ENCODE measurements at places on chromosomes 11 and 22. TPM values are rescaled to one million over a fixed set of nuclear protein-coding genes. Genes with fewer than 3 reads are reported as not detected.
A peak's percentile ranks its signal among the peaks of the same experiment; 100 is the strongest.

GRCh38 chr11:69087133-69087524, 38.4 kb downstream of the TPCN2 start:
- H3K27ac ChIP-seq, result no peak overlapping the region
- H3K4me3 ChIP-seq, result no peak overlapping the region
- no peaks in the 10 kb centered on the region for H3K27me3 ChIP-seq
- DNase-seq, result no peak
- H3K4me1 ChIP-seq, result no peaks in the 10 kb centered on the region

DNA sequence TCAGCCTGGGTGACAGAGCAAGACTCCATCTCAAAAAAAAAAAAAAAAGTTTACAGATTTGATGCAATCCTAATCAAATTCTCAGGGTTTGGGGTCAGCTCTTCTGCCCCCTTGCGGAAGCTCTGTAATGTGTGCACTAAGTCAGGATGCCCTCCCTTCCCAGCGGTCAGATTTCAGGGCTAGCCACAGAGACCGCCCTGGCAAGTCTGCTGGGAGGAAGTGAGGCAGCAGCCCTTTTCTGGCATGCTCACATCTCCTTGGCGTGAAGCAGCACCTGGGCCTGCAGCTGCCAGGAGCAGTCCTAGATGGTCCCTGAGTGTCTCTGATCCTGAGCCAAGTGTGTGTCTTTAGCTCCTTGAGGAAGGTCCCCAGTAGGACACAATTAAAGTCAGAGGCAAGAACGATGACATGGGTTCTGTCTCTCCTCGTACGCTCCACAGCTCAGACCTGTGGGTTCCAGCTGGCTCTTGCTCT, 10.9 kb upstream of the APOBEC3C start:
- no peaks in the 10 kb centered on the region for H3K36me3 ChIP-seq
- no peaks in the 10 kb centered on the region for H3K4me1 ChIP-seq
- peak; percentile 77 for DNase-seq
- H3K27me3 ChIP-seq, result no peaks in the 10 kb centered on the region
- H3K27ac ChIP-seq, result no peak overlapping the region

- H3K4me1 ChIP-seq, result no peaks in the 10 kb centered on the region
- H3K27ac ChIP-seq, result no peak overlapping the region
- H3K27me3 ChIP-seq, result no peaks in the 10 kb centered on the region
- DNase-seq, result no peak
- no peak overlapping the region for H3K4me3 ChIP-seq
- no peaks in the 10 kb centered on the region for H3K36me3 ChIP-seq
Measured at GRCh38 chr22:48603621-48604320, 1223.9 kb downstream of the BRD1 start.

- H3K4me3 ChIP-seq, result no peak overlapping the region
- H3K27me3 ChIP-seq, result no peaks in the 10 kb centered on the region
- no peak overlapping the region for H3K27ac ChIP-seq
- H3K36me3 ChIP-seq, result no peaks in the 10 kb centered on the region
- DNase-seq, result no peak
Measured at GRCh38 chr11:83473743-83474142, 187.6 kb upstream of the CCDC90B start.

DNA sequence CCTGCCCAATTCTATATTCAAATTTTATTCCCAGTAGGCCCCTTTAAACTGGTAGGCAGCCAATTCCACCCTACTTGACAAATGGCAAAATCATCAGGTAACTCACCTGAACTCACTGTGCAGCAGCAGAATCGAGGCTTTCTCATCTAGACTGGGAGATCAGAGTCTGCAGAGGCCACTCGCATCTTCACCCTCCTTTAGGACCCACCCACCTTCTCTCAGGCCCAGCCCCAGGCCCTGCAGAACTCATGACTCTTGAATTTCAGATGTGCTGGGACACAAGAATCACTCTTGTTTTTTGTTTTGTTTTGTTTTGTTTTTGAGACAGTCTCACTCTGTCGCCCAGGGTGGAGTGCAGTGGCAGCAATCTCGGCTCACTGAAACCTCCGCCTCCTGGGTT, 38.8 kb downstream of the MICAL3 start:
- peaks cover 7% of the 10 kb centered on the region for H3K4me1 ChIP-seq
- H3K27ac ChIP-seq, result no peak overlapping the region
- no peak overlapping the region for H3K4me3 ChIP-seq
- DNase-seq, result no peak
- H3K36me3 ChIP-seq, result no peaks in the 10 kb centered on the region

GRCh38 chr22:21858025-21858764, 9.2 kb downstream of the MAPK1 start:
- H3K27ac ChIP-seq, result no peak overlapping the region
- no peak overlapping the region for H3K4me3 ChIP-seq
- no peaks in the 10 kb centered on the region for H3K36me3 ChIP-seq
- no peaks in the 10 kb centered on the region for H3K27me3 ChIP-seq
- no peaks in the 10 kb centered on the region for H3K4me1 ChIP-seq

DNA sequence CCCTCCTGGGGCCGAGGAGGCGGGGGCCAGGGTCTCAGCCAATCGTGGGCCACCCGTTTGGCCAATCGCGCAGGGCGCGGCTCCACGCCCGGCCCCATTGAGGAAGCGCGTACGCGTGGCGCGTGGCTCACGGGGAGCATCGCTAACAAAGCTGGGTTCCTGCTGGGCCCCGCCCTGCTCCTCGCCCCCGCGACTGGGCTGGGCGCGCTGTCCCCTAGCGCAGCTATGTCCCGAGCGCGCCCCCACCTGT, 614 bp upstream of the ASCL2 start:
- H3K36me3 ChIP-seq, result no peaks in the 10 kb centered on the region
- H3K27ac ChIP-seq, result no peak overlapping the region
- H3K4me3 ChIP-seq, result peak overlapping the region; percentile 64
- DNase-seq, result peak; percentile 47
- peaks cover 10% of the 10 kb centered on the region for H3K27me3 ChIP-seq

DNA sequence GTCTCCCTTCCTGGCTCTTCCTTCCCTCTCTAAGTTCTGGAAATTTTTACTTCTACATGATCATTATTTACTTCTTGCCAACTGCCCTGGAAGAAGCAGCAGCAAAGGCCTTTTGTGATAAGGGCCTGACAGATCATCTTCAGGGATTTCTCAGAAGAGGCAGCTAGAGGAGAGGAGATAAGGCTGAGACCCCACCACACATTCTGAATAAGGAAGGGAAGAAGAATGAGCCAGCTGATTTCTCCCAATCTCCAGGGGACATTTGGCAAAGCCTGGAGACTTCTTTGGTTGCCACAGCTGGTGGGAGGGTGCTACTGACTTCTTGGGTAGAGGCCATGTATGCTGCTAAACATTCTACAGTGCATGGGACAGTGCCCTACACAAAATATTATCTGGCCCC, 122.4 kb upstream of the OR9Q1 start:
- H3K27ac ChIP-seq, result no peak overlapping the region
- no peaks in the 10 kb centered on the region for H3K36me3 ChIP-seq
- H3K4me3 ChIP-seq, result no peak overlapping the region
- no peak for DNase-seq

- H3K4me3 ChIP-seq, result no peak overlapping the region
- H3K4me1 ChIP-seq, result no peaks in the 10 kb centered on the region
- DNase-seq, result no peak
- no peak overlapping the region for H3K27ac ChIP-seq
- H3K36me3 ChIP-seq, result no peaks in the 10 kb centered on the region
Measured at GRCh38 chr11:121067962-121068647, 32.9 kb upstream of the TECTA start.

DNA sequence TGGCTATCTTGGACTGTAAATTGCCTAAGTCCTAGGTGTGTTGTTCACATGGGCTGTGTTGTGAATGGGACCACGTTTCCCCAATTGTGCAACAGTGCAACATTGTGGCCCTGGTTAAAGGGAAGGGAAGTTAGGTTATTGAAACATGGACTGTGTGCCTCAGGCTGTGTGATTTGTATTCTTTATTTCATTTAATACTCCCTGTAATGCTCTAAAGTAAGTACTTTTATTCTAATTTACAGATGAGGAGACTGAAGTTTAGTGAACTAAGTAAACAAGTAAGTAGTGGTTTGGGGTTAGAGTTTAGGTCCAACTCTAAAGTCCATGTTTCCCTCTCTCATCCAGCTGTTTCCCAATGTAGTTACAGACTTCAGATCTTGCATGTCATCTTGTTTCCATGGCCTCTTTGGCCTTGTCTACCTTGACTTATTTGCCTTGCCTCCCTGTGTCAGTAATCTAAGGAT, 77.7 kb downstream of the STIM1 start:
- H3K4me3 ChIP-seq, result no peak overlapping the region
- no peak overlapping the region for H3K27ac ChIP-seq
- DNase-seq, result no peak
- H3K36me3 ChIP-seq, result no peaks in the 10 kb centered on the region
- H3K27me3 ChIP-seq, result no peaks in the 10 kb centered on the region

- no peaks in the 10 kb centered on the region for H3K27me3 ChIP-seq
- no peaks in the 10 kb centered on the region for H3K36me3 ChIP-seq
- peak overlapping the region; percentile 9 for H3K27ac ChIP-seq
- H3K4me3 ChIP-seq, result no peak overlapping the region
Measured at GRCh38 chr11:95599959-95600586, 189.5 kb downstream of the FAM76B start.

- H3K4me1 ChIP-seq, result no peaks in the 10 kb centered on the region
- H3K36me3 ChIP-seq, result no peaks in the 10 kb centered on the region
- H3K27ac ChIP-seq, result no peak overlapping the region
- H3K4me3 ChIP-seq, result no peak overlapping the region
- no peak for DNase-seq
Measured at GRCh38 chr11:17782603-17783337, 48.2 kb downstream of the KCNC1 start.

DNA sequence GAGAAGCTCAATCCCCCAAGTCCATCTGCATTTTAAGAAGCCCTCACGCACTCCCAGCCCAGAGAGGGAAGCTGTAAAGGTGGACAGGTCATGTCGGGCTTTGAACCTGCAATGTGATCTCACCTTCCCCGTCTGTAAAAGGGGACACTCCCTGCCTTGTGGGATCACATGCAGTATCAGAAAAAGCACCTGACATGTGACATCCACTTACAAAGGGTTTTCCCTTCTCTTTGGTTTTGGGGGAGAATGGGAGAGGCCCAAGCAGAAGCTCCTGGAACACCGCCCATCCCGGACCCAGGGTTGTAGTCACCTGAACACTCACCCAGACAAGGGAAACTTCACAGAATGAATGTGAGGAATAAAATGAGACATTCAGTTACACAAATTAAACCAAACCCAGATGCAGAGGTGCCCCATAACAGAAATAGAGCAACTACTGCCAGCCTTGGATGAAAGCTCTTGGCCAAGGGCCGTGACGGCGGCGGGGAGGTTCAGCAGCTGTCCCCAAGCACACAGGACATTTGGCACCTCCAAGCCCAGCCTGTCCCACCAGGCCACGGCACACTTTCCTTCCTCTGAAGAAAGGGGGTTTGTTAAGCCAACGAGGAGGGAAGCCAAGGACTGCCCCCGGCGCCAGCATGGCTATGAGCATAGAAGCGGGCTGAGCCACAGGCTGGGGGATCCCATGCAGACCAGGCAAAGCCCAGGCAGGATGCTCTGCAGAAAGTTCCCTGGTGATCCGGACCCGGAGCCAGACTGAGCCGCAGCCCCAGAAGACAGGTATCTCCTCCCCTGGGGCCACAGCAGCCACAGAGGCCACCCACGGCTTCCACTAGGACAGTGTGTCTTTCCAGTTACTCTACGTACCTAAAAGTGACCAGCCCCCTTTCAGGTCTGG, 3.8 kb downstream of the BID start:
- H3K36me3 ChIP-seq, result no peaks in the 10 kb centered on the region
- no peak overlapping the region for H3K4me3 ChIP-seq
- H3K27ac ChIP-seq, result no peak overlapping the region
- H3K27me3 ChIP-seq, result no peaks in the 10 kb centered on the region
- no peak for DNase-seq

DNA sequence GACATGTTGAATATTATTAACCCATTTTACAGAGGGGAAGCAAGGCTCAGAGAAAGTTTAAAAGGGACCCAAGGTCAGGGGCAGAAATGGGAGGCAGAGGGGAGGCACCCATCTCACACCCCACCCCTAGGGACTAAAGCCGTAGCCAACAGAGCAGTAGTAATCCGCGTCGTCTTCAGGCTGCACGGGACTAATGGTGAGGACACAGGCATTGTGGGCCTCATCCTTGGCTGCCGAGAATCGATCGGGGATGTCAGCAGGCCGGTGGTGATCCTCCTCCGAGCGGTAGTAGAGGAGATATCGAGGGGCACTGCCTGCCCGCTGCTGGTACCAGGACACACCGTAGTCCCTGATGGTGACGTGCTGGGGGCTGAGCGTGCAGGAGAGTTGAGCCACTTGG, 1.5 kb downstream of the VPREB3 start:
- no peak for DNase-seq
- H3K27me3 ChIP-seq, result no peaks in the 10 kb centered on the region
- H3K4me3 ChIP-seq, result no peak overlapping the region
- no peaks in the 10 kb centered on the region for H3K4me1 ChIP-seq
- no peak overlapping the region for H3K27ac ChIP-seq

GRCh38 chr11:125091877-125092664, 19.4 kb downstream of the TMEM218 start:
- no peak overlapping the region for H3K4me3 ChIP-seq
- no peaks in the 10 kb centered on the region for H3K36me3 ChIP-seq
- no peak overlapping the region for H3K27ac ChIP-seq
- DNase-seq, result no peak

The VPS26B gene
- total RNA-seq, result 45.0 TPM

The FAM227A gene
- 7.9 TPM for total RNA-seq

The TRIM49 gene
- total RNA-seq, result not detected

The INS gene
- not detected for total RNA-seq

The FOLR1 gene
- total RNA-seq, result not detected

The PGA3 gene
- 3.7 TPM for total RNA-seq

The PTGDR2 gene
- total RNA-seq, result not detected

The NRGN gene
- 0.48 TPM for total RNA-seq

The TYR gene
- total RNA-seq, result not detected

The OR8G1 gene
- total RNA-seq, result not detected
